ENCODE measurements at places on chromosomes 11 and 22.

DNA sequence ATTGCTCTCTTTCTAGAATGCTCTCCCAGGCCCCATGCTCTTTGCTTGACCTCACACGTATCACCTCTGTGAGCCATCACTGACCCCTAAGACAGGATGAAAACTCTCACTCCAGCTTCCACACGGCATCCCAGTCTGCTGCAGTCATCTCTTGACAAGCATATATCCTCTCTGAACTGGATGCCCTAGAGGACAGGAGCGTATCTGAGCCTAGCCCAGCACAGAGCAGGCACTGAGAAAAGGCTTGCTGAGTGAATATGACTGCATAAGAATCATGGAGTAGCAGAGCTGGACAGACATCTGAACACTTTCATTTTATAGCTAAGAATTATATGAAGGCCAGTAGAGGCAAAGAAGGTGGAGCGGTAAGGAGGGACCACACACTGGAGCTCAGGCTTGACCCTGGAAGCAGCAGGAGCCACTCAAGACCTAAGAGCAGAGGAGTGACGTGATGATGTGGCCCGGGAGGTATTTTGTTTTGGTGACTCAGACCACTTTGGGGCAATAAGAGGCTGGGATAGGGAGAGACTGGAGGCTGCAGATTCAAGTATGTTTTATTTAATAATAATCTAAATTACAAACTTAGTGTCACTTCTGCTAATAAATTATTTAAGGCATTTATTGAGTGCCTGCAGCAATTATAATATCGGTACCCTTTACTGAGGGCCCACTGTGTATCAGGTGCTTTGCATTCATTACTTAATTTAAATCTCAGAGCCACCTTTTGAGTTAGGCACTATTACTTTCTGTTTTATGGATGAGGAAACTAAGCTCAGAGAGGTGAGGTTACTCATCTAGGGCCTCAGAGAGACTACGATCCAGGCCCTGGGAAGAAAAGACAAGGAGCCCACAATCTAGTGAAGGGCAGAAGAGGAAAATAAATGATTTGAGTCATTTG lies 42.6 kb downstream of the MAP6 start:
- DNase-seq: no peak

GRCh38 chr11:134893810-134894685 lies 482.0 kb upstream of the B3GAT1 start:
- DNase-seq: no peak

DNA sequence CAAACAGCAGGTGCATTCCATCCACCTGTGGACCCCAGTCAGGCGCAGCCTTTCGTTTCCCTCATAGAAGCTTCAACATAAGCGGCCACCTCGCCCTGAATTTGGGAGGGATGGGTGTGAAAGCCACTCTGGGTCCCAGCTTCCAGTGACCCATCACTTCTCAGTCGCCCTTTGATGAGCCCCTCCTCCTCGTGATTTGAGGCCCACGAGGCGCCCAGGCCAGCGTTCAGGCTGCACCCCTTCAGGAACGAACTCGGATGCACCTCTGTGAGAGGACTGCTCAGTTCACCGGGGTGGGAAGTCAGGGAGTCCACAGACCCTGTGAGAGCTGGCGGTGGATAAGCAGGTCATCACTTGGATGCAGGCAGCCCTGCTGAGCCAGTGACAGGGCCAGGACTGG lies 1118.2 kb downstream of the BRD1 start:
- DNase-seq: no peak

- DNase-seq: no peak
Measured at GRCh38 chr11:70487160-70487559, 88.8 kb downstream of the CTTN start.

GRCh38 chr11:114449845-114450244 lies 10.6 kb downstream of the REXO2 start:
- no peak for DNase-seq

DNA sequence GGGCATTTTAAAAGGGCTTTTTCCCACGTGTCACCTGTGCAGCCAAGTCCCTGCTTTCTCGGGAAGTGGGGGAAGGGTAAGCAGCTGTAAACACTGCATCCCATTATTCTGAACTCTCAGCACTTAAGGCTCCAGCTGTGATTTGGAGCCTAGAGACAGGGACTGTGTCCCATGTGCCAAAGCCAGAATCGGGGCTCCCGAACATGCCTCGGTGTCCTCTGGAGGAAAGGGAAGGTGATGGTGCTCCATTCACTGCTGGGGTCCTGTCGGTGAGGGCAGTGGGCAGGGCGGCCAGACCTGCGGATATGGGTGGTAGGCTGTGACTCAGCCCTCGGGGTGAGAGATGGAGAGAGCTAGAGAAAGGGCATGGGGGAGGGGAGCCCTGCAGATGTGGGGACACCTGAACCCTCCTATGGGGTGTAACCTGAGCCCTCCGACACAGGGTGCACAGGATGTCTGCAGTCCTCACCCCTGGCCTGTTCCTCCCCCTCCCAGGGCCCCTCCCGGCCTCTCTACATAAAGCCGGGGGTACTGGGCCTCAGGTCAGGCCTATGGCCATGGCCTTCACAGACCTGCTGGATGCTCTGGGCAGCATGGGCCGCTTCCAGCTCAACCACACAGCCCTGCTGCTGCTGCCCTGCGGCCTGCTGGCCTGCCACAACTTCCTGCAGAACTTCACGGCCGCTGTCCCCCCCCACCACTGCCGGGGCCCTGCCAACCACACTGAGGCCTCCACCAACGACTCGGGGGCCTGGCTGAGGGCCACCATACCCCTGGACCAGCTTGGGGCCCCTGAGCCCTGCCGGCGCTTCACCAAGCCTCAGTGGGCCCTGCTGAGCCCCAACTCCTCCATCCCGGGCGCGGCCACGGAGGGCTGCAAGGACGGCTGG lies 31.8 kb downstream of the CAPN1 start:
- DNase-seq: no peak

DNA sequence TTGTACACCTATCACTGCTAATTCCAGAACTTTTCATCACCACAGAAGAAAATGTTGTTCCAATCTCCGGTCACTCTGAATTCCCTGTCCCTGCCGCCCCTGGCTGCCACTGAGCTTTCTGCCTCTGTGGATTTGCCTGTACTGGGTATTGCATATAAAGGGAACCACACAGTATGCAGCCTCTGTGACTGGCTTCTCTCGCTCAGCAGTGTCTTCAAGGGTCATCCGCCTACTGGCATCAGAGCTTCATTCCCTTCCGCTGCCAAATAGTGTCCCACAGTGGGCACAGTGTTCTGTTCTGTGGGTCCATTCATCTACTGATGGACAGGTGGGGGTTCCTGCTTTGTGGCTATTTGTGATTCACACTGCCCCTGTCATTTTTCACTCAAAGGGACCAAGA lies 5.3 kb downstream of the DHCR7 start:
- DNase-seq: no peak

DNA sequence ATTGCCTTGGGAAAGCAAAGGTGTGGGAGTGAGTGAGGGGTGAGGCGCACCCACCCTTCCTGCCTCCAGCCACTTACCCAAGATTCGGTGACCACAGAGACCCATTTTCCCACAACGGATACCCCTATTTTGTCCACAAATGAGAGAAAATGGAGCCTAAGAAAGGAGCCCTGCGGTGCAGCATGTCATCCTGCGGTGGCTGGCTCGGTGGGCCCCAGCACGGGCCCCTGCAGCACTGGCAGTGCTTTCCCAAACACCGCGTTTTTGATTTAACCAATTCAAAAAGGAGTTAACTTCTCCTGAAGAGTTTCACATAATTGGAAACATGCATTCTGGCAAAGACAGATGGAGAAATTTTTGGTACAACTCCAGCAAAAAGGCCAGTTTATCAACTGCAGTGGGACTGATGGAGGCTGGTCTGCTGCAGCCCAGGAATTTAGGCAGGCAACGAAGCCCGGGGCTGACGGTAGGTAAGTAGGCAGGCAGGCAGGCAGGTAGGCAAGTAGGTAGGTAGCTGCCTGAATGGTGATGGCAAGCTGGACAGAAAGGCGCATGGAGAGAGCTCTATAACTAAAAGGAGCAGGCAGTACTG lies 84.2 kb downstream of the FDX1 start:
- DNase-seq: no peak

DNA sequence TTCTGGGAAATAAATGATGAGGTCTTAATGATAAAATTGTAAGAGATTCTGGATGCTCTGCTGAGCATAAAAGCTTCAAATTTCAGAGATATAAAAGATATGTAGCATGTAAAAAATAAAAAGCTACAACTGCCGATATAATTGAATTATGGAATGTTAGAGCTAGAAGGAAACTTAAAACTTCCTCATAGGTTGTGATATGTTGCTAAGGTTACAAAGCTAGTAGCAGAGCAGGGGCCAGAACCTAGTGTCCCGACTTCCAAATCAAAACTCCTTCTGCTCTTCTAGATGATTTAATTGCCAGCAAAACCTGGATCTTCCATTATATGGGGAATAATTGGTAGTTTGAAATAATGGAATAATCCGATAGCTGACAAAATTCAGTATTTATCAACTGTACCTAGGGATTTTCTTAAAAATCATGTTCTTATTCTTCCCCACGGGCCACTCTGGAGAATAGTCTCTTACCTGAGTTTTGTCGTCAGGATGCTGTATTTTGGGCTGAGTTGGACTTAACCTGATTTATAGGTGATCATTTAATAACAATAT lies at the start of gene ASCL3:
TSS of gene ASCL3 (minus strand) at position 499 of the 549 bp plus-strand sequence. CDS start 4,855 bp downstream, outside the sequence.
- DNase-seq: no peak

- no peak for DNase-seq
Measured at GRCh38 chr11:2259466-2259830, 10.9 kb downstream of the ASCL2 start.

DNA sequence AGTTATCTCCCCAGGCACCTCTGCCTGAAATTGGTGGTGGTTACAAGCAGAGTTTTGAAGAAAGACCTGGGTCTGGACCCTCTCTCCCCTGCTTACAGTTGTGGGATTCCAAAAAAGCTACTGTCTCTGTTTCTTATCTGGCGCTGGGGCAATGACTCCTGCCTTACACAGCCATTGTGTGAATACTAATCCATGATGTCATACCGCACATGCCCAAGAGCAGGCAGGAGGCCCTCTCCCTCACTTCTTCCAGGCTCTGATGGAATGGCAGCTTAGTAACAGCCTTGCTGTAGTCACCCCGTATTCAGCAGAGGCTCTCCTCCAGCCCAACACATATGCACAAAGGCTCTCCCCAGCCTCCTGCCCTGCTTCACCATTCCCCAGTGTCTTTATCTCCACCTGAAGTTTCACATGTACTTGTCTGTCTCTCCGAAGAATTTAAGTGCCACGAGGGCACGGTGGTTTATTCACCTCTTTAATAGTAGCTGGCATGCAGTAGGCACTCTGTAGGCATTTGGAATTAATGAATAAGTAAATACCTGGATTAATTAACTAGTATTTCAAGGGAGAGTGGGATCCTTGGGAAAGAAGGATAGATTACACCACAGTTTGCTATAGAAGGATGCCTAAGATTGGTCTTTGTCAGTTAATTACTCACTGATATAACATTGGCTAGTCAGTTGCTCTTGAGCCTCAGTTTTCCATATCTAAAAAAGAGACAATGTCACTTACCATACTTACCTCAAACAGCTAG lies 165.6 kb downstream of the ETS1 start:
- no peak for DNase-seq

- no peak for DNase-seq
Measured at GRCh38 chr22:27386186-27386585, 415.4 kb downstream of the MN1 start.

DNA sequence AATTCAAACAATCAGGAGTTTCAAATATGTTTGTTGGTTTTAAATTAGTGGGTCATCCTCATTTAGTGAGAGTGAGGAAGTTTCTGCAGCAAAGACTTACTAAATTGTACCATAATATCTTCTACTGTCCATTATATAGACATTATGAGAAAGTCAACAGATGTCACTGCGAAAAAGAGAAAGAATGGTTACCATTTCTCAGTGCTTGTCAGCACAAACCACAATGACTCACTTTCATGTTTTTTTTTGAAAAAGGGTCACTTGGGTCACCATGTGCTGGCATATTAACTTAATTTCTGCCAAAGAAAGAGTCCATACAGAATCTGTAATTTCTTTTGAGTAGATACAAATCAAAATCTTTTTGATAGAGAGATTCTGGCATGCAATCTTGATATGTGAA lies 924.6 kb upstream of the FAT3 start:
- no peak for DNase-seq

- no peak for DNase-seq
Measured at GRCh38 chr11:121318848-121319834, 26.6 kb downstream of the SC5D start.

DNA sequence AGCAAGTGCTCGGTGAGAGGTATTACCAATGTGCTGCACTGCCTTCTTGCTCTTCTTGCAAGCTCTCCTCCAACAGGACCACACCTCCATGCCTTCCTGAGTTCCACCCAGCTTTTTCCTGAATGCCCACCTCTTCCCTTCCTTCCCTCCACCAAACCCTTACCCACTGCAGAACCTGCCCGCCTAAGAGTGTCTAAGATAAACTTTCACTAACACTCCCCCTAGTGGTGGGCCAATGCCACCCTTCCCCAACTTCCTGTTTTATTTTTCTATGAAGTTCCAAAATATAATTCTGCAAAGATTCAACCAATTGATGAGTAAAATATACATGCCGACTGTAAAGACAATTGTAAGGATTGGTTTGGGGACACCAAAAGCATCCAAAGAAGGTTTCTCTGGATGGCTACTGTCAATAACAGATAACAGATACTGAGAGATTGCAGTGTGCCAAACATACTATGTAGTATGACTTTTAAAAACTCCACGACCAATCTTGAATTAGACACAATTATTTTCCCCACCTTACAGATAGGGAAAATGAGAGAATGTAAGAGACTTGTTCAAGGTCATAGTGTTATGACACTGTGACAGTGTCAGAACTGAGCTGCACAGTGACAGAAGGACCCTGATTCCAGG lies 38.6 kb upstream of the BMAL1 start:
- peak; percentile 13 for DNase-seq

DNA sequence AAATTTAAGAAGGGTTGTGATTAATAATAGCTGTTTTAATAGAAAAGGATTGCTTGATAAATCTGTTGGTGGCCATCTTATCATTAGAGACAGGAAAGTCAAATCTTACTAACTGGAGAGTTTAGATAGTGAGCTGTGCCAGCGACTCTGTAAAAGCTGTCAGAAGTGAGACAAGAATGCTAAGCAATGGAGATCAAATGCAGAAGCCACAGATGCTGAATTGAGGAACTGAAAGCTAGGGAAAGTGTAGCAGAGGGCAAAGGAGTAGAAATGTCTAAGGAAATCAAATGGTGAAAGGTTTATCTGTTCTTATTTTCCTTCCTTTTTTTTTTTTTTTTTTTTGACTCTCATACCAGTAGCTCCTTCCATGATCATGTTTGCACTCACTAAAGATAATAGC lies 13.7 kb downstream of the MS4A13 start:
- no peak for DNase-seq

DNA sequence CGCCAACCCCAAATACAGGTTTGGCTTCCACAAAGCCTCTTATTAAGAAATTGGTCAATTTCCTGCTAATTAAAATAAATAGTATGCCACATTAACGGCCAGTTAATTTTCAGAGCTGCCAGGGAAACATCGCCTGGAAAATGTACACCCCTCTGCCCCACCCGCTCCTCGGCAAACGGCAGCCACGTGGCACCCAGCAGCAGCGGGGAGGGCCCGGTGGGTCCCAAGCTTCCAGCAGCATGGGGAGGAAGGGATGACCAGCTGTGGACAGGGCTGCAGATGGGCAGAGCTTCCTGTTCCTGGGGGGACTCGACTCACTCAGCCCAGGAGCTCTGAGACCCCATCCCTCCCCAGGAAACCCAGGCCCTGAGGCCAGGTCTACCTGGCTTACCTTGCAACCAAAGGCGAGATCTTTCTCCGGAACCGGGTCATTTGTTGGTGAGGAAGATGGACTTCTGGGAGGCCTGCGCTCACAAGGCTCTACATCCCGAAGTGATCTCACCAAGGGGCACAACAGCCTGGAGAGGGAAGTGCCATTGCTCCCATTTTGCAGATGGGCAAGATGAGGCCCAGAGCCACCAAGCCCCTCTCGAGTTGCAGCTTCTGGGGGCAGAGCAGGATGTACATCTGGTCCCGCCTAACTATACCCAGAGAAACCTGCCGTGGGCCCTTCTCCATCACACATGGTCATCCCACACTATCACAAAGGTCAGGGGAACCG lies 68.3 kb downstream of the IGLL1 start:
- DNase-seq: no peak
